ENCODE measurements at places on chromosomes 13 and 19.

DNA sequence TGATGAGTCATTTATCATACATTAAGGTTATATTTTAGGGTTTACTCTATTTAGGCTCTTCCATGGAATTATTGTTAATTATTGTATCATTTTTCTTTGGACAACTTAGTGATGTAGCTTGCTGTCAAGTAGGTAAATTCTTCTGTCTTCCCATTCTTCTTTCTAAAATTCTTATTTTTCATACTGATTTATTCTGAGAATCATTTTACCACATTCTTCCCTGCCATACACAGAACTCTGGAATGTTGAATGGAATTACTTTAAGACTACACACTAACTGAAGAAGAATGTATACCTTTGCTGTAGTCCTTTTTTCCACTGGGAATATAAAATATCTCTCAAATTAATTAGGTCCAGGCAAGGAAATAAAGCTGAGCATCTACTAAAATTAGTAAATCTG, 24.5 kb upstream of the SLC7A1 start:
- no peak for DNase-seq

- DNase-seq = no peak
Observed at GRCh38 chr13:39129213-39129612, 91.0 kb downstream of the NHLRC3 start.

- peak; percentile 68 for DNase-seq
Observed at GRCh38 chr13:114110091-114110829, 22.2 kb downstream of the RASA3 start.

- no peak for DNase-seq
Observed at GRCh38 chr13:65844266-65844841, 1385.8 kb downstream of the PCDH9 start.

DNA sequence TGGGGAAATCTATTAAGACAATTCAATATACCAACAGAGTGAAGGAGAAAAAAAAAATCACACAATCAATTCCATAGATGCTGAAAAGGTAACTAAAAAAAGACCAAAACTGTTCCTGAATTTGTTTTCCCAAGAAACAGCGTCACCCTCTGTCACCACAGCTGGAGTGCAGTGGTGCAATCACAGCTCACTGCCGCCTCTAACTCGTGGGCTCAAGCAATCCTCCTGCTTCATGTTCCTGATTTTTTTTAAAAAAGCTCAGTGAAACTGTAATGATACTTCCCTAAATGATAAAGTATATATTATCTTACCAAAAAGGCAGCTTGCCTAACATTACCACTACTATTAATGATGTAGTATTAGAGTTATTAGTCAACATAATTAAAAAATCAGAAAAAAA, 19.6 kb upstream of the ZFP14 start:
- DNase-seq = no peak

DNA sequence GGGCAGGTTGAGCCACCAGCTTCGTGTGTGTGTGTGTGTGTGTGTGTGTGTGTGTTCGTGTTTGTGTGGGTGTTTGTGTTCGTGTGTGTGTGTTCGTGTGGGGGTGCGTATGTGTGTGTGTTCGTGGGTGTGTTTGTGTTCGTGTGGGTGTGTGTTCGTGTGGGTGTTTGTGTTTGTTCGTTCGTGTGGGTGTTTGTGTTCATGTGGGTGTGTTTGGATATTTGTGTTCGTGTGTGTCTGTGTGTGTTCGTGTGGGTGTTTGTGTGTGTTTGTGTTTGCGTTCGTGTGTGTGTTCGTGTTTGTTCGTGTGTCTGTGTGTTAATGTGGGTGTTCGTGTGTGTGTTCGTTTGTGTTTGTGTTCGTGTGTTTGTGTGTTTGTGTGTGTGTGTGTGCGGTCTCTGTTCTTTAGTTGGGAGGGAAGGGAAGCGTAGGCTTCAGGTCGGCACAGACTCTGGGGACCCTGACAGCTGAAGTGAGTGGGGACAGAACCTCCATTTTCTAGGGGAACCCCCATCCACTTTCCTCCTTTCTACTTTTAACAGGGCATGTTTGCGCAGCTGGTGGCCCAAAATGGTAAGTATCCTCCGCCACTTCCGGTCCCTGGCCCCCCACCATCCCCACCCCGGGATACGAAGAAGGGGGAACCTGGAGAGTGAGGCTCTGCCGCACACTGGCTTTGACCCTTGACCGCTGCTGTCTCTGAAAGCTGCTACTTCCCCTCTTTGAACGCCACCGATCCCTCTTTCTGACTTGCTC, 1.6 kb downstream of the TNFSF9 start:
- DNase-seq = no peak

DNA sequence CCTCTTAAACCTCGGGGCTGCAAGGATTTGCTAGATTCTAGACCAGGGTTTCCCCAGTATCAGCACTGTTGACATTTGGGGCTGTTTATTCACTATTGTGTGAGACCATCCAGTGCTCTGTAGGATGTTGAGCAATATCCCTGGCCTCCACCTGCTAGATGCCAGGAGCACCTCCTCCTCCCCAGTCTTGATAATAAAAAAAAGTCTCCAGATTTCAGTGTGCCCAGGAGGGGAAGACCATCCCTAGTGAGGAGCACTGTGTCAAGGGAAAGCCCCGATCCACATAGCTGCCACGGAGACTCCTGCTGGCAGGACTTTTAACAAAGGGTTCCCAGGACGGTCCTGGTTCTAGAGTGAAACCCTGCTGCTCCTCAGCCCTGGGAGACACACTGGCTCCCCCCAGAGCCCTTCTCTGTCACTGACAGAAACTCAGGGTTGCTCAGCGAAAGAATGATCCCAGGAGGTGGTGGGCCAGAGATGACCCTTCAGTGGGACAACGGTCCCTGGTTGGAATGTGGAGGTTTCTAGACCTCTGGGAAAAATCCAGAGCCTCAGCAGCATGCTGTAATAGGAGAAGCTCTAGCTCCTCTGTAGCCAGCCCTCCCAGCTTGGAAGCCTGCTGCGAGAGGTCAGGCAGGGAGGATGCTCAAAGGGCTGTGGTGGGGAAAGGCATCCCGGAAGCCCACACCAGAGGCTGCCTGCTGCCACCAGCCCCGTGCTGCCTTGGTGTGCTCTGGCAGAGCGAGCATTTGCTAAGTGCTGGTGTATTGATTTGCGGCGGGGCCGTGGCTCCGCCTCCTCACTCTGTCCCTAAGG, 20.3 kb downstream of the LYL1 start:
- no peak for DNase-seq

DNA sequence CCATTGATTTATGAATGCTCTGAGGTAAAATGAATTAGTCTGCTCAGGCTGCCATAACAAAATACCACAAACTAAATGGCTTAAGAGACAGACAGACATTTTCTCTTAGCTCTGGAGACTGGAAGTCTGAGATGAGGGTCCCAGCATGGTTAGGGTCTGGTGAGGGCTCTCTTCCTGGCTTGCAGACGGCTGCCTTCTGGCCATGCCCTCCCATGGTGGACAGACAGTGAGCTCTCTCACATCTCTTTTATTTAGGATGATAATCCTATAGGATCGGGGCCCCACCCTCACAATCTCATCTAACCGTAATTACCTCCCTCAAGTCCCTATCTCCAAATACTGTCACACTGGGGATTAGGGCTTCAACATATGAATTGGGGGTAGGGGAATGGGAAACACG, 47.1 kb downstream of the HSPH1 start:
- no peak for DNase-seq

GRCh38 chr13:111251646-111252445, 68.6 kb upstream of the TEX29 start:
- no peak for DNase-seq

GRCh38 chr13:32267836-32268439, 47.2 kb downstream of the ZAR1L start:
- DNase-seq = peak; percentile 67

DNA sequence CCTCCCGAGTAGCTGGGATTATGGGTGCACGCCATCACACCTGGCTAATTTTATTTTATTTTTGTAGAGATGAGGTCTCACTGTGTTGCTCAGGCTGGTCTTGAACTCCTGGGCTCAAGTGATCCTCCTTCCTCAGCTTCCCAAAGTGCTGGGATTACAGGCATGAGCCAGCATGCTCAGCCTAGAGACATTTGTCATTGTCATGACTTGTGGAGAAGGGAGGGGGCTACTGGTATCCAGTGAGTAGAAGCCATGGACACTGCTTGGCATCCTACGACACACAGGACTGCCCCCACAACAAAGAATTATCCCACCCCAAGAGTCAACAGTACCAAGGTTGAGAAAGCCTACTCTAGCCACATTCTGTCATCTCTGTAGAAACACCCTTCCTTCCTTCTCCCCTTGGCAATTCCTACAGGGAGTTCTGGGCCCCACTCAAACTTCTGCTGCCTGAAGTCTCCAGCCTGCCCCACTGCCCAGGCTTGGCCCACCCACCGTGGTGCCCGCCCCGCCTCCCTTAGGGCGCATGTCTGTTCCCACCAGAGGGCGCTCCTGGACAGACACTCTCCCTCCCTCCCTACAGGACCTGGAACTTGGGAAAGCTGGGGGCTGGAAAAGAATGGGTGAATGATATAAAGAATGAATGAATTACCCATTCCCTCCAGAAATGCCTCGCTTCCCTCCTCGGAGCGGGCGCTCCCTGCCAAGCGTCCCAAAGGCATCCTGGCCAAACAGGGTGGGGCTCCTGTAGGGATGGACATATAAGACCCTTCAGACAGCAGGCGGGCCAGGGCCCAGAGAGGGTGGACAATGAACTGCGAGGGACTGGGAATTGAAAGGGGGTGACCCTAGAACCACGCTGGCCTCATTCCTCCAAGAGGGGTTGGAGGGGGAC, 5.5 kb upstream of the EMP3 start:
- peak; percentile 89 for DNase-seq

DNA sequence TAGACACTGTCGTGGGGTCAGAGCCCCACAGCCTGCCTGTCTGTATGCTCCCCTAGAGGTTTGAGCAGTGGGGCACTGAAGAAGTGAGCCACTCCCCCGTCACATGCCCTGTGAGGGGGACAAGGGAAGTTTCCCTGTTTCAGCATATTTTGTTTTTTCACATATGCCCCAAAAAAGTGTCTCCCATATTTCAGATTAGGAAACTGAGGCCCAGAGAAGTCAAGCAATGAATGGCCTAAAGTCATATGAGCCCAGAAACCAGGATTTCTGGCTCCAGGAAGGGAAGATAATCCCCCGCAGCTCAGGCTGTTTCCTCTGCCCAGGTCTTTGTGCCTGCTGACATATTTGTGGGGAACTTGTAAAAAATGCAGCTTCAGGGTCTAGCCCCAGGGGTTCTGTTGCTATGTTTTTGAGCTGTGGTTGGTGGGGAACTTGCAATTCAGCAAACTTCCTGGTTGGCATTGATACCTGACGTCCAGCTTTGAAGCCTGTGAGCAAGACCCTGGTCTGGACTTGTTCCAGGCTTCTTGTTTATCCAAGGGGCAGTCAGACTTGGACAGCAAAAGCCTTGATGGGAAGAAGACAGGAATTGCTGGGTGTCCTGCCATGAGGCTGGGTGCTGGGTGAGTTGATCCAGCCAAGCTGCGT, 9.5 kb downstream of the RASL11A start:
- DNase-seq = no peak

DNA sequence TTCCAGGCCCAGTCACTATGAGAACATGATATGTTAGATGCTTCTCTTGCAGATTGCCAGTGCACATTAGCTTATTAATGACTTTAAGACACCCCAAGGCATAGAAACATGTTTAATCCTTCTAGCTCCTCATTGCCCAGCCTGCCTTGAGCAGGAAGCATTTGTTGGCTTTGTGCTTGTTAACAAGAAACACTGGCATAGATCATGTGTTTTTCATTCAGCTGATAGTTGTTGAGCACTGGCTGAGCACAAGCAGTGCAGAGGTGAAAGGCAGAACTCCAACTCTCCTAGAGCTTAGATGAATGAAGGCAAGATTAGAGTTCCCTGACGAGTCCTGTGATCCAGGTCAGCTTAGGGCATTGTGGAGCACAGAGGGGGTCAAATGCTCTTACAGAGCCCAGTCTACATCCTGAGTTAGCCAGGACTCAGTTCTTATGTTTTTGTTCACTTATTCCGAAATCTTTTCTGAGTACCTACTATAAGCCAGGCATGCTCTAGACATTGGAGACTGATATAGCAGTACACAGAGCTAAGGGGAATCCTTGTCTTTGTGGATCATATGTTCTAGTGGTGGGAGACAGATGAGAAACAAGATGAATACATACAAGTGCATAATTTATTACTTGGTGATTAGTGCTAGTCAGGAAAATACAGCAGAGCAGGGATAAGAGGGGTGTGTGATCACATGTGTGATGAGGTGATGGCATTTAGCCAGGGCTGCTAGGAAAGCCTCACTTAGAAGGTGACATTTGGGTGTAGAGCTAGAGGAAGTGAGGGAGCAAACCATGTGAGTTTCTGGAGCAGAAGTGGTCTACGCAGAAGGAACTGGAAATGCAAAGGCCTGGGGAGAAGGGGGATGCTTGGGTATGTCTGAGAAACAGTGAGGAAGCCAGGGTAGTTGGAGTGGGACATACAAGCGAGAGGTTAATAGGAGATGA, 101.2 kb downstream of the WASF3 start:
- DNase-seq = no peak

DNA sequence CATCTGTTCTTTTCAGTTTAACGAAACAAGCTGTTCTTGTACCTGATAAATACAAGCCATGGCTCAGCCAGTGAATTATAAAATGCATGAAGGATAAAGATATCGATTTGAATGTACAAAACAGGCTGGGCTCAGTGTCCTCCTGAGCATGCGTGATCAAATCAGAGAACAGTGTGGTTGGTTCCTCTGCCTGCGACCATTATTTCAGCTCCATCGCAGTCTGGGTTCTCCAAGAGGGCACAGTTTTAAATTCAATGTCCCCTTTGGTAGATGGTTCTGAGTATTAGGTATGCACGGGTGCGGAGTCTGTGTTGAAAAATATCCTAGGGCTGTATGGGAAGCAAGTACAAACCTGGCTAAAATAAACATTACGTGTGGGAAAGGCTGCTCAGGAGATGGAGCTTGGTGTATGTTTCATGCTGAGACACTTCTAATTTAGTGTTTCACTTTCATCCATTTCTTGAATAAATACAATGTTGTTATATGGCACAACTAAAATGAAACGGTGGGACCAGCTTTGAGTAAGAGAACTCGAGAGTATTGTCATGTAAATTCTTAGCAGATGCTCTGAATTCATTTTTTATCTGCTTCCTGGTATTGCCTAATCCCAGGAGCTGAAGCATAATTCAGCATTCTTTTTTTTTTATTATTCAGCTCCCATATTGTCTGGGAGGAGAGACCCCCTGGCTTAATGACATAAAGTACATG, 458.7 kb downstream of the MYO16 start:
- no peak for DNase-seq

Measured in activated CD4-positive, alpha-beta T cell treated with anti-CD3 and anti-CD28 coated beads, Interleukin-2, amount 50 U/mL, for 48 hours (primary cell).